GM19239 (cell line): ENCODE measurements at places on chromosomes 6 and 20.
A peak's percentile ranks its signal among the peaks of the same experiment; 100 is the strongest.

GRCh38 chr20:23565503-23566045 is 2.7 kb downstream of the CST9L start:
- no peak for DNase-seq

GRCh38 chr20:5689463-5689862 is 60.7 kb upstream of the SHLD1 start:
- no peak for DNase-seq

DNA sequence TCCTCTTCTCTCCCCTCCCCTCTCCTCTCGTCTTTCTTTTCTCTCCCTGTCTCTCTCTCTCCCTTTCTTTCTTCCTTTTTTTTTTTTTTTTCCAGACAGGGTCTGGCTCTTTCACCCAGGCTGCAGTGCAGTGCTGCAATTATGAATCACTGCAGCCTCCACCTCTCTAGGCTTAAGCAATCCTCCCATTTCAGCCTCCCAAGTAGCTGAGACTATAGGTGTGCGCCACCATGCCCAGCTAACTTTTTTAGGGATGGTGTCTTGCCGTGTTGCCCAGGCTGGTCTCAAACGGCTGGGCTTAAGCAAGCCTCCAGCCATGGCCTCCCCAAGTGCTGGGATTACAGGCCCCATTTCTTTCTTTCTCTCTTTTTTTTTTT is 59.9 kb upstream of the NCOA3 start:
- no peak for DNase-seq

DNA sequence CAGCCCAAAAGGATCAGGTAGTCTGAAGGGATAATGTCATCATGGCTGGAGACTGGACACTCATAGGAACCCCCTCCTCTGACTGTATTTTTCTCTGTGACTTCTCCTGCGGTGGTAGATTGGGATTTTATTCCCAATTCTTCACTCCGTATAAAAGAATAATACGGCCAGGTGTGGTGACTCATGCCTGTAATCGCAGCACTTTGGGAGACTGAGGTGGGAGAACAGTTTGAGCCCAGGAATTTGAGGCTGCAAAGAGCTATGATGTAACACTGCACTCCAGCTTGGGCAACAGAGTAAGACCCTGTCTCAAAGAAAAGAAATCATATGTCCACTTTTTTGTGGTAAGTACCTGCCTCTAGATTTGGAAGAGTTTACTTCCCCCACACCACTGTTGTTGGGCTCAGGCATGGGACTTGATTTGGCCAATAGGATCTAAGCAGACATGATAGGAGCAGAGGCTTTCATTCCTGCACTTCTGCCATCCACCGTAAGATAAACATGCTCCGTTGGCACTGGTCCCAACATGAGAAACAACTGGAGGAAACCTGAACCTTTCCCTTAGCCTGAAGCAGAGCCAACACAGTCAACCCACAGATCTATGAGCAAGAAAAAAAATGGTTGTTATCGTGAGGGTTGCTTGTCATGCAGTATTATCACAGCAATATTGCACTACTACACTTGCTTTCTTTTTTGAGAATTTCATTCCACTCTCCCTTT is 82.0 kb downstream of the JPH2 start:
- no peak for DNase-seq

GRCh38 chr6:15312500-15312899 is 66.6 kb downstream of the JARID2 start:
- DNase-seq: no peak

DNA sequence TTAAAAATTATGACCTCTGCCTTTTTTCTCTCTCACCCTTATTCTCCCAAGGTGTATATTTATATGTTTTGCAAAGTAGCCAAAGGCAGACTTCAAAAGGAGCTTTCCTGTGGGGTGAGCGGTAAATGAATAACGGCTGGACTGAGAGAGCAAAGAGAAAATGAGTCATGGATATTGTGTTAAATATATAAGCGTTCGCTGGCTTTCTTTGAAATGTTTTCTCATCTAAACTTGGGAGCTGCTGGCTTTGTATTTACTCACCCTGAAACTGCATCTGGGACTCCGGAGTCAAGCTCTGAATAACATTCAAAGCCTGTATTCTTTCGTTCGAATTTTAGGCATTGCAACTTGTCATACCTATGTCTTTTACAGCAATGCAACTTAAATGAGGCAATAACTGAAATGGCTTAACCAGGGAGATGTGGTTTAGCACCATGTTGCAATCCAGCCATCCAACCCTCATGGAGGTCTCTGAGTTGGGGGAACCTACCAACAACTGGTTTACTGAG is 32.0 kb downstream of the ATXN1 start:
- DNase-seq: no peak

DNA sequence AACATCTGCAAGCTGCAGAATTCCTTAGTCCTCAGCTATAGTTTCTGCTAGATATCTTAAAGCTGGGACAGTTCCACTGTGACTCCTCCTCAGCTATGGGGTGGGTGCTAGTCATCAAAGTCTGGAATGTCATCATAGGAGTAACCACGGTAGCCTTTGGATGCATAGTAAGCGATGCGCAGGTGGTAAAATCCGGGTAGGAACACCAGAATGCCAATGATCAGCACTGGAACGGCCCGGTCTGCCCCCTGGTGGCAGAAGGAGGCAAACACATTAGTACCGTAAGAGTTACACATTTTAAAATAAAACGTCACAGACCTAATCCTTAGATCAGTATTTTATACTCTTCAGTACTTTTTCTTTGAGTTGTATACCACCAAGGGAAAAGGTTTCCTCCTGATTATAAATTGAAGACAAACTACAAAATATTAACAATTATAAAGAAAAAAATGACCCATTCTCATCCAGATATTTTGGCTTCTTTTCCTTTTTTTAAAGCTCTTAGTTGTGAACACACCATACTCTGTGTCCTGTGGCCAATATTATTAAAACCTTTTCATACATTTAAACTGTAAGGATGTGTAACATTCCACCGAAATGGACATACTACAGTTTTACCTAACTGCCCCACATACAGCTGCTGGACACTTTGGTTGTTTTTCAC is 18.9 kb downstream of the PCNA start:
- DNase-seq: peak; percentile 33

DNA sequence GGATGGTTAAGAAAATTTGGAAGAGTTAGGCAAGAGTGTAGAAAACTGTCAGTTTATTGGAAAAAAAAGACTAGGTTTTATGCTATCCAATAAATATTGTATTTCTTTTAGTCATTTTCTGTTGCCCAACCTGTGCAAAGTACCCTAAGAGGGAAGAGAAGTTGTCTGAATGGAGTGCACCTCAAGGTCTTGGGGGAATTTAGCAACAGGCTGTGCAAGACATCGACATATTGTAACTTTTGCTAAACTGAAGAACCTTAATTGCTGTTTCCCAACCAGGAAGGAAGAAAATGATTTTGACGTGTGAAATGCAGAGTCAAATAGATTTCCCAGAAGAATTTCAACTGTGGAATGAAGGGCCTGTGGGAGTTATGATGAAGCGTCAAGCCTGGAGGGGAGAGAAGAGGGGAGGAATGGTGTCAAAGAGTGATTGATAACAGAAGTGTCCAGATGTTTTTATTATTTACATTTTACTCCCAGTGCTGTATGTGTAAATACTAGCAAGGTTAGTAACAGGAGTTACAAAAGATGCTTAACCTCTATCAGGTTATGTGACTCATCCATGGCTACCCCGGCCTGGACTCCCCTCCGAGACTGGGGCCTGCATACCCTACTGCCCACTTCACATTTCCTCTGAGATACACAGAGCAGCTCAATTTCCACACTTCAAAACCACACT is 246.8 kb downstream of the MYLK4 start:
- DNase-seq: no peak

- no peak for DNase-seq
Measured at GRCh38 chr6:163738725-163739407, 324.3 kb downstream of the QKI start.

DNA sequence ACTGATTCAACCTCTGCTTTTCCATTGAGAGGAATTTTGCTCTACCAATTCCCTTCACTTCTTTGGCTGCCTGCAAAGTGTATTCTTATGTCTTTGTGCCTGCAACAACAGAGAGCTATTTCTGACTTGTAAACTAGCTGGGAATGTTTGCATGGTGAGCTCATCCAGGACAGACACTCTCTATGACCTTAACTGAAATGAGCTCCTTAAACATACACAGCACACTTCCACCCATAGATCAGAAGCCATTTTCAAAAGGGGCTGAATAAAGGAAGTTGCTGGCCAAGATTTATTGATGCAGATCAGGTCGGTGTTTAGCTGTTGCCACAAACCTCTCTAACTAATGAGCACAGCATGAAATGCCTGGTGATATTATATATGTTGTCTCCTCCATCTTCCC is 377.7 kb downstream of the BTBD9 start:
- DNase-seq: no peak

DNA sequence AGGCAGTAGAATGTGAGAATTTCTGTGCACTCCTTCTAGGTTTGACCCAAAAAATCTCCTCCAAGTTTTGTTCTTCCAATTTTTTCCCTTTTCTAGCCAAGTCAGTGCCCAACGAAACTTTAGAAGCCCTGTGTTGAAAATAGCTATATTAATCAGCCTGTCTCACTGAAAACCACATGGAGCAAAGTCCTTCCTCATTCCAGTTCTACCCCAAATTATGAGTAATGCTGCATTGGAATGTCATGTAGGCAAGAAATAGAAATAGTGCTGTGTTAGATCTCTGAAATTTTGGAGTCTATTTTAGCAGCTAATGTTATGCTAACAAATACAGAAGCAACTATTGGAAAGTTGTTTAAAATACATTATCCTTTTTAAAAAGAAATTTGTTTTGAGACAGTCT is 725.5 kb downstream of the TBC1D32 start:
- no peak for DNase-seq

DNA sequence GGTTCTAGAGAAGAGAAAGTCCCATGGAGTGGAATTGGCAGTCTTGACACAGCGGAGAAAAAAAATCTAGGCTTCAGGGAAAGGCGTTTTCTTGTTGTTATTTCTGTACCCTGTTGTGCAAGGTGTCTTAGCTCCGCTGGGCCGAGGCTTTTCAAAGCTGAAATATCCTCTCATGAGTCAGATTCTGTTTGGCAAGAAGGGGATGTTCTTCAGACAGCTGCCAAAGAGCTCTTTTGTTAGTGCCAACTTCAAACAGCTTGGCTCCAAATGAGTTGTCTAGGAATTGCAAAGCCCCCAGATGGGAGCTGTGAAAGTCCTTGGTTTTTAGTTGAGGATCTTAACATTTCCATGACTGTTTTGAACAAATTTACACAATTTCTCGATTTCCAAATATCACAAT is 45.6 kb downstream of the LRRN4 start:
- DNase-seq: no peak

- no peak for DNase-seq
Measured at GRCh38 chr20:8796088-8796660, 272.7 kb upstream of the PLCB4 start.

GRCh38 chr6:152150196-152150595 is 342.7 kb downstream of the ESR1 start:
- DNase-seq: no peak

DNA sequence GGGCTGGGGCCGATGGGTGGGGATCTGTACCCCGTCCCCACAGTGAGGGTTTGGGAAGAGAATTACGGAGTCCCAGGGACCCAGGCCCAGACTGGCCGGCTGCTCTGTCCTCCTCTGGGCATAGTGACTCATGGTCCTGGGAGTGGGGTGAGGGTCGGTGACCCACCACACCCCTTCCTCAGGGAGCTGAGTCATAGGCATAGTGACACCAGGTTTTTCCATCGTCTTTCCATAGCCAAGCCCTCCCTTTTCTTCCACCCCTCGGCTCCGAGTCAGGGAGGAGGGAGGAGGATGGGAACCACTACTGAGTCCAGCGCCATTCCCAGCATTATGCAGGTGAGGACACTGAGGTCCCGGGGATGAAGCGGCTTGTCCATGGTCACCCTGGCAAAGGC is 8.9 kb downstream of the CYP21A2 start:
- no peak for DNase-seq

GRCh38 chr6:13847326-13848050 is 33.1 kb upstream of the MCUR1 start:
- no peak for DNase-seq

DNA sequence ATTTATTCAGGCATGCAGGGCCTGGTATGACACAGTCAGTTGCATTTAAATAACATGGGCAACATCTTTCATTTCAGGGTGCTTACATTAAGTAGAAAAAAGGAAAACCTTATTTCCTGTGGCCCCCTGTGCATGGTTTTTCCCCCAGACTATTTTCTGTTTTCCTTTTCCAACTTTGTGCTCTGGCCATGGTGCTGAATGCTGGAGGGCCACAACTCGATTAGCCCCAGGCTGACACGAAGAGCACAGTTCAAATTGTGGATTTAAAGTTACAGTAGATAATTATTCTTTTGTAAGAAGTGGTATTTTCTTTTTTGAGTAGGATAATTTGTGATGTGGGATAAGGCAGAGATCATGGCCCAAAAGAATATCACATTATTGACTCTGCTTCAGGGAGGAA is 332.0 kb downstream of the HAO1 start:
- DNase-seq: no peak

- no peak for DNase-seq
Measured at GRCh38 chr6:24272148-24272547, 85.7 kb downstream of the DCDC2 start.

- DNase-seq: no peak
Measured at GRCh38 chr6:11791354-11792107, 12.9 kb upstream of the ADTRP start.

GRCh38 chr20:59811681-59812171 is 121.7 kb downstream of the SYCP2 start:
- no peak for DNase-seq

- DNase-seq: no peak
Measured at GRCh38 chr6:163370464-163371117, 43.9 kb upstream of the QKI start.

GRCh38 chr6:75196081-75196687 is 9.7 kb downstream of the COL12A1 start:
- DNase-seq: no peak

GRCh38 chr6:11922901-11923300 is 89.2 kb upstream of the HIVEP1 start:
- no peak for DNase-seq

DNA sequence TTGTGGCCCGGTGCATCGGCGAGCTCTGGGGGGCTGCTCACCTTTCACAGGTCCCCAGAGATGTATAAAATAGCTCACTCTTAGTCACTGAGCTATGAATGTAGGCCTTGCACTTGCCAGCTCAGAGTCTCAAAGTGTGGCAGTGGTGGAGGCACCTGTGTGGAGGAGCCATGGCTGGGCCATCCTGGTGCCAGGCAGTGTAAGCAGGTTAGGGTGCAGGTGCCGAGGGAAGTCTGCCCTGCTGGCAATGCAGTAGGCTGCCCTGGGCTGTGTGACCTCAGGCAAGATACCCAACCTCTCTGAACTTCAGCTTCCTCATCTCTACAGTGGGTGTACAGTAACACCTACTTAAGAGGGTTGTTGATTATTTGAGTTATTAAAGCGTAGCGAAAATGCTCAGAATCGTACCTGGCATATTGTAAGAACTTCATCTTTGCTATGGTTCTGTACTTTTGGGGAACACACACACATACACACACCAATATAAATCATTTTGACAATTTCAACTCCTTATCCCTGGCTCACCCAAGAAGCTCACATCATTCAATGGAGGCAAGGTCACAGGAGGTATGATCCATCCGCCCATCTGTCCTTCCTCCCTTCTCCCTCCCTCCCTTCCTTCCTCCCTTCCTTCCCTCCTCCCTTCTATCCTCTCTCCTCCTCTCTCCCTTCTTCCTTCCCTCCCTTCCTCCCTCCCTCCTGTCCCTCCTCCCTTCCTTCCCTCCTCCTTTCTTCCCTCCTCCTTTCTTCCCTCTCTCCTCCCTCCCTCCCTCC is 66.8 kb upstream of the STX16 start:
- no peak for DNase-seq
